Activated CD8-positive, alpha-beta memory T cell treated with anti-CD3 and anti-CD28 coated beads for 1 hour (primary cell): ENCODE measurements at places on chromosomes 5 and 9.

DNA sequence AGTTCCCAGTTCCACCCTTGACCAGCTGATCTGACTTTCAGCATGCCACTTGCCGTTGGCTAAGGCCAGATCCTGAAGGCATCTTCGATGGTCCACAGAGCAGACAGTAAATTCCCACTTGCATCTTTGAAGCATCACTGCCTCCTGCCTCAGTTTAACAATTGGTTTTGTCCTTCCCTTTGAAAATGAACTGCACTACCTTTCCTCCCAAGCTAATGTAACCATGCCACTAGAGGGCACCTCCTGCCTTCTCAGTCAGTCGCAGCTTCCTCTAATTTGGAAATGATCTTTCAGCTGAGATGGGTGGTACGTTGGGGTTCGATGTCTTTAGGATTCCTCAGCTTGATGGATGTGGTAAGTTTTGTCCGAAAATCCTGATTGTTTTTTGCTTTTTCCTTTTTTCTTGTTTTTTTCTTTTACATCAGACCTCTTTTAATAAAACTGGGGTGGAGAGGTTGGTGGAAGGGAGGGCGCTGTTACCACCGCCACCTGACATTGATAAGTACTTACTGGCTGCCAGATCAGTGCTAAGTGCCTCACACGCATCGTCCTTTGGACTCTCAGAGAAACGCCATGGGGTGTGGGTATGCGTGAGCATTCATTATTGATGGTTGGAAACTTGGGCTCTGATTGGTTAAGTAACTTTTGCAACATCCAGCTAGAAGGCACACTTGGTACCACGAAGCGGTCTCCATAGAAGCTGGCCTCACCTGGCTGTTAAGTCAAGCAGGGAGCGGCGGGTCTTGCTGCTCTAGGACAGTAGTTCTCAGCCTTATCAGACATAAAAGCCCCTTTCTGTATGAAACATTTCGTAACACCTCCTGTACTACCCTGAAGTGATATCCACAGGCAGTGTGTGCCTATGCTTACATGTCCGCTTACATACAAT, 16.9 kb downstream of the PTTG1 start:
- DNase-seq, result peak; percentile 26

GRCh38 chr5:150700246-150700593, 642 bp downstream of the RBM22 start:
- DNase-seq, result no peak

- no peak for DNase-seq
Observed at GRCh38 chr5:76941442-76941841, 11.4 kb upstream of the CRHBP start.

DNA sequence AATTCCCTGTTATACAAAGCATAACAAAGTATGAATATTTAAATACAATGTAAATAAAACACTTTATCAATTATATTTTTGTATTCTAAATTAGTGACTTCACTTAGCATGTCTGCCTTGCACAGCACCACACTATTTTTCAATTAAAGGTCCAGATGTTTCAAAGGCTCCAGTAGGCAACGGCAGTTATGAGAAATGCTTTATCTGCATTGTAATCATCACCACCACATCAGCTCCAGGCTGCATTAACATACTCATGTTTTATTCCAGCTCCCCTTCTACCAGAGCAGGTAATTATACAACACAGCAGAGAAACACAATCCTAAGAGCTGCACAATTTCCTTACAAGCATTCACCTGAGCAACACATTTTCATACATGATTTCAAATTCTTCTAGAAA, 102.8 kb downstream of the MAPKAP1 start:
- no peak for DNase-seq

- DNase-seq, result no peak
Observed at GRCh38 chr5:36066540-36067210, at the start of gene UGT3A2. TSS of gene UGT3A2 (minus strand) at chr5:36066882. CDS start at chr5:36066789, 93 bp downstream.

DNA sequence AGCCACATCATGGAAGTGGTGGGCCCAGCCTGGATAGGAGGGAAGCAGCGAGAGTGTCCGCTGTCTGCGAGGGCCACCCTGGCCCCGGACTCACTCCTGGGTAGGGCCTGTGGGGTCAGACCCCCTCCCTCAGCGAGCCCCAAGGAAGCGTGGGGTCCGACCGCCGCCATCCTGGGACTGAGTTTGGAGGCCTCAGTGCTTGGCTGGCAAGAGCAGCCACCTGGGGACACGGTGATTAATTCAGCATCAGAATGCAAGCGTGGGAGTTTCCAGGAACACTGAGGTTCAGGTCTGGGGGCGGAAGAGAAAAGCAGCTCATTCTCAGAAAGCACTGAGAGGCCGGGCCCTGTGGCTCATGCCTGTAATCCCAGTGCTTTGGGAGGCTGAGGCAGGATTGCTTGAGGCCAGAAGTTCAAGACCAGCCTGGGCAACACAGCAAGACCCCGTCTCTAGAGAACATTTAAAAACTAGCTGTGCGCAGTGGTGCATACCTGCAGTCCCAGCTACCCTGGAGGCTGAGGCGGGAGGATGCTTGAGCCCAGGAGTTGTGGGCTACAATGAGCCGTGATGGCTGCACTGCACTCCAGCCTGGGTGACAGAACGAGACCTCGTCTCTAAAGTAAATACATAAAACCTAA, 18.3 kb upstream of the CAMSAP1 start:
- no peak for DNase-seq

GRCh38 chr9:133889584-133890301, 102.4 kb downstream of the VAV2 start:
- DNase-seq, result no peak

GRCh38 chr5:91315701-91316100, 67.4 kb downstream of the ARRDC3 start:
- no peak for DNase-seq

DNA sequence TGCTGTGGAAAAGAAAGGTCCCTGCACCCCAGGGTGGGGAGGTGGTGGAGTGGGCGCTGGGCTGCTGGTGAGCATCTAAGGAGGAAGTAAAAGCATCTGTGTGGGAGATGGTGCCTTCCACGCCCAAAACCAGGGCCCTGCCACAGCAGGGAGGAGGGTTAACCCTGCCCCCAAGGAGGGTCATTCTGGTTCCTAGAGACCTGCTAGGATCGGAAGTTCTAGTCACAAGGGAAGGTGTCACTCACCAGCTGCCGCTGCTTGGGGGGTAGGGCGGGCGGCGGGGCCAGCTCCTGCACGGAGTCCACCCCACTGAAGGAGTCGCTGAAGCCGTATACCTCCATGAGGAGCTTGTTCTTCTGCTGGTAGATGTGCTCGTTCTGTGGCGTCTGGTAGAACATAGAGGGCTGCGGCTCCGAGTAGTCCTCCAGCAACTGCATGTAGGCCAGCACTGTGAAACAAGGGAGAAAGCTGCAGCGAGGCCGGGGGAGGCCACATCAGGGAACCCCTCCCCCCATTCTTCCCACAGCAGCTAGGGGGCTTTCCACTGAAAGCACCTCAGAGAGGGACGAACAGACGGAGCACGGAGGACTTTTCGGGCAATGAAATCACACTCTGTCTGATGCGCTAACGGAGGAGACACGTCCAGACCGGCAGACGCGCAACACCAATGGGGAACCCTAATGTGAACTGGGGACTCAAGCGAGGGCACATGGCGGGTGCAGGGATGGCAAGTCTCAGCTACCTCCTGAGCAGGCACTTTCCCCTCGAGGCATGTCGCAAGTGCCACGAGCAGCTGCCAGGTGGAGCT, 76.4 kb downstream of the PRRT1B start:
- DNase-seq, result no peak

GRCh38 chr9:13487071-13487470, 207.6 kb upstream of the MPDZ start:
- DNase-seq, result no peak

GRCh38 chr5:138663009-138663408, 87.8 kb upstream of the HSPA9 start:
- no peak for DNase-seq
